Thyroid gland (tissue), 4 donors: ENCODE measurements at places on chromosomes 1 and 21. TPM values are rescaled to one million over a fixed set of nuclear protein-coding genes. Genes with fewer than 3 reads are reported as not detected.

KLHDC9 gene
- total RNA-seq, result 6.9 TPM

GRCh38 chr1:245183429-245183828 lies 28.6 kb downstream of the KIF26B start:
- no peak for DNase-seq

- no peak for DNase-seq
These were observed 1097.5 kb upstream of the TMPRSS15 start for GRCh38 chr21:19501115-19501514.

- no peak for DNase-seq
These were observed 180.6 kb upstream of the EDN2 start for GRCh38 chr1:41664861-41665640.

DNA sequence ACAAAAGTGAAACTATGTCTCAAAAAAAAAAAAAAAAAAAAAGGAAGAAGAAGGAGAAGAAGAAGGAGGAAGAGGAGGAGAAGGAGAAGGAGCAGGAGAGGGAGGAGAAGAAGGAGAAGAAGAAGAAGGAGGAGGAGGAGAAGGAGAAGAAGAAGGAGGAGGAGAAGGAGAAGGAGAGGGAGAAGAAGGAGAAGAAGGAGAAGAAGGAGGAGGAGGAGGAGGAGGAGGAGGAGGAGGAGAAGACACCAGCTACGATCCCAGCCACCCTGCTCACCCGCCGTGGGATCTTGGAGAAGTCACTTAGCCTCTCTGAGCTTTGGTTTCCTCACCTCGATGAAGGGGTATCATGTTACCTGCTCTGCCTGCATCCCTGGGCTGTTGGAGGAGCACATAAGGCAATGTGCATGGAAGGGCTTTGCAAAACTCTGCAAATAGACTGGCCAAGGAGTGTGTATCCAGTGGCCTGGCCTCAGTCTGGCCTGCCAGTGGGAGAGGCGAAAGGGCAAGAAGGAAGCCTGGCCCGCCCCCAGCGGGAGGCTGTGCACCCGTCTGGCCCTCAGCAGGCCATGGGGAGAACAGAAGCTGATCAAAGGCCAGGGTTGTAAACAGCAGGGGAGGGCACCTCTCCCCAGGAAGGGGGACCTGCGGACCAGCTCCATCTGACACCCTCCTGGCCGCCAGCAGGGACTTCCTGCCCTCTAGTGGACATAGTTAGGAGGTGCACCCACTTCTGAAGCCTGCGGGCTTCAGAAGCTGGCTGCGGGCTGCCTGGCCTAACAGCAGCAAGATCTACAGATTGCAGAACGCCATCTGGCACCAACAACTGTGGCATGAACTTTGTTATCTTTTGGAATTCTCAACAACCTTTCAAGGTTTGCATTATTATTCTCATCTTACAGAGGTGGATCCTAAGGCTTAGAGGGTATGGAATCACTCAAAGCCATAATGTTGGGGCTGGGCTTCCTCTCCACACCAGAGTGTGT lies 19.2 kb upstream of the CDK18 start:
- peak; percentile 73 for DNase-seq

SYTL1 gene
- 19.4 TPM for total RNA-seq

VSIG8 gene
- total RNA-seq, result 0.11 TPM

GRCh38 chr1:15412843-15413242 lies 3.2 kb downstream of the EFHD2 start:
- peak; percentile 58 for DNase-seq

- DNase-seq, result peak; percentile 10
These were observed 476 bp downstream of the AXDND1 start for GRCh38 chr1:179366093-179366800.

GRCh38 chr21:35796844-35797243 lies 263.5 kb downstream of the SETD4 start:
- no peak for DNase-seq

F5 gene
- total RNA-seq, result 0.79 TPM

TNFRSF9 gene
- total RNA-seq, result not detected

TNN gene
- total RNA-seq, result 1.3 TPM

DNA sequence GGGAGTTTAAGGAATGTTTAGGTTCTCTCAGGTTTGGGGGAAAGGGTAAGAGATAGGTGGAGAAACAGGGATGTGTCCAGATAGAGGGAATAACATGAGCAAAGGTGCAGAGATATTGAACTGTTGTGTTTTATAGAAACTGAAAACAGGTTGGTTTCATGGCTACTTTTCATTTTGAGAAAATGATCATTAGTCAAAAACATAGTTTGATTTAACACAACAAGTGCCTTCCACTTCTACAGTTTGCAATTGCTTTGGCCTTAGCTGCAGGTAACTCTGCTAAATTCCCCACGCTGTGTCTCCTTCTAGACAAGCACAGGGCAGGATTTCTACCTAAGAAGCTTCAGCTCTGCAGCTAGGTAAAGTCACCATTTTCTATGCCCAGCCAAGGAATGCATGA lies 124.9 kb downstream of the RGS2 start:
- no peak for DNase-seq

- no peak for DNase-seq
These were observed 19.6 kb downstream of the CYP2J2 start for GRCh38 chr1:59906931-59907330.

DNA sequence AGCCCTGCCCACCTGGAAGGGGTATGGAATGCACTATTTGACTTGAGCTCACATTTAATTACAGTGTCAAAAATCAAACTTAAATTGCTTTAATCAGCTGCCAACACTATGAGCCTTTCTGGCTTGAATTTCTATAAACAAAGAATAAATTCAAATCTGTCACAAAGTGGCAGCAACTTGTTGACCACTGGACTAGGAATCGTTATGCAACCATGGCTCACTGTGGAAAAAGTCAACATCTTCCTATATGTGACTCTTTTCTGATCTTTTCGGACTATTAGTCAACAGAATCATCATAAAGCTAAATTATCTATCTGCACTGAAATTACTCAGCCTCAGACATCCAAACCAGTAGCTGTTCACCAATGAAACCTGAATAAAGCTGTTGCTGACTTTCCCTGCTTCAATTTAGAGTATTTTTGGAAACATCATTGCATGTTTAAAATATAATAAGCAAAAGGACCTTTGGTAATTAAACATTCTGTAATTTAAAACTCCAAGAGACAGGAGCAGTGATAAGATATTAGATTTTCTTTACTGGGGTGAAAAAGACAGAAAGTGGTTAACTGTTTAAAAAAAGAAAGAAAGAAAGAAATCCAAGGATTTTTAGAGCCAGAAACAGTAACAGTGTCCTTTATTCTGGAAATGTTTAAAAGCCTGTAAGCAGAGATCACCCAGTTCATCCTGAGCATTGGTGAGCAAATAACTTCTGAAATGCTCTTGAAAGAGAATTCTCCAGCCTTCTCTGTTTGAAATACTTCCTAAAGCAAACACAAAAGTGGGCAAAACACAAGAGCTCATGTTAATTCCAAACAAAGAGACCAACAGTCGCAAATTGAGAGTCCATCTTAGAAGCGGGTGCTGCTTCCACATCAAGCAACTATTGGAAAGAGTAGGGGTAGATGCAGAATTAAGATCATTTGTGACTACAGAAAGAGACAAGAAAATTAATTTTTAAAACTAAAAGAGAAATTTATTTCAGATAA lies 26.2 kb upstream of the ERG start:
- DNase-seq, result no peak

- DNase-seq, result no peak
These were observed 112.9 kb upstream of the SOD1 start for GRCh38 chr21:31546443-31547170.
